Liver (tissue), 10 donors: ENCODE measurements at places on chromosomes 5 and 9.

DNA sequence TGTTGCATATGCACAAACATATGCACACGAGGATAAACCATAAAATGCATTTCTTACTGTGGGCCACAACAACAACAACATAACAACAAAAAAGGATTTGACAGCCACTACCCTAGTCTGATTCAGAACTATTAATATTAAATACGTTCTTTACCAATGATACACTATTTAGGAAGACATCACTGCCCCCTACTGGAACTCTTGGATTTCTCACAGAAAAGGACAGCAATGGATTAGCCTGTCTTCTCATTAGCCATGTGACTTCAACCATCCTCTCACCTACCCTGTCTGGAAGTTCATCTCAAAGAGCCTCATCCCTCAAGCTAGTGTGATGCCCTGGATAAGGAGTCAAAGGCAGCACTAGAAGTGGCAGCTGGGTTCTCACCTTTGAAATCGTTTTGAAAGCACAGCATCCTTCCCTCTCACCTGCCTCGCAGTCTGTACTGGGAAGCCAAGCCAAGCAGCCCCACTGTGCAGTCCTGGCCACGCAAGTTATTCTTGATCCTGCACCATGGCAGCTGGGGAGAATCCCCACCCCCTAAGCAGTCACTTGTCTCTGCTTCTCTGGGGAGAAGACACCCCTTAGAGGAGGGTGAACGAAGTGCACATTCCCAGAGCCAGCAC, 64.6 kb downstream of the SH3TC2 start:
- DNase-seq: no peak

DNA sequence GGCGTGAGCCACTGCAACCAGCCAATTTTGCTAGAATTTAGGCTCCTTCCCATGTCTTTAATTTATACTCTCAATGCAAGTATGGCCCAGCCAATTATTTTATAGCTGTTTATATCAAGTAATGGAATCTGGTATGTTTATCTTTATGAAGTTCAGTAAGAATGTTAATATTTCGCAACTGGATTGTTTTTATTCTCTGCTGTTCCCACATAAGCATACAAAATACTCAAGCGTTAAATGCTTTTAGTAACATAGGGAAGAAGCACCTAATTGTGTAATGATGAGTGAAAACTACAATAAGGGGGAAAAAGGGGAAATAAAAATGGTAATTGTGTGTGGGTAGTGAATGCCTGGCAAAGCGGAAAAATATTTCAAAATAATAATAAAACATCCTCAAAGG, 21.3 kb downstream of the PWWP2A start:
- DNase-seq: no peak

GRCh38 chr5:146620031-146620668, 104.2 kb upstream of the GPR151 start:
- DNase-seq: no peak

GRCh38 chr5:127863161-127863560, 160.0 kb downstream of the CCDC192 start:
- DNase-seq: no peak

DNA sequence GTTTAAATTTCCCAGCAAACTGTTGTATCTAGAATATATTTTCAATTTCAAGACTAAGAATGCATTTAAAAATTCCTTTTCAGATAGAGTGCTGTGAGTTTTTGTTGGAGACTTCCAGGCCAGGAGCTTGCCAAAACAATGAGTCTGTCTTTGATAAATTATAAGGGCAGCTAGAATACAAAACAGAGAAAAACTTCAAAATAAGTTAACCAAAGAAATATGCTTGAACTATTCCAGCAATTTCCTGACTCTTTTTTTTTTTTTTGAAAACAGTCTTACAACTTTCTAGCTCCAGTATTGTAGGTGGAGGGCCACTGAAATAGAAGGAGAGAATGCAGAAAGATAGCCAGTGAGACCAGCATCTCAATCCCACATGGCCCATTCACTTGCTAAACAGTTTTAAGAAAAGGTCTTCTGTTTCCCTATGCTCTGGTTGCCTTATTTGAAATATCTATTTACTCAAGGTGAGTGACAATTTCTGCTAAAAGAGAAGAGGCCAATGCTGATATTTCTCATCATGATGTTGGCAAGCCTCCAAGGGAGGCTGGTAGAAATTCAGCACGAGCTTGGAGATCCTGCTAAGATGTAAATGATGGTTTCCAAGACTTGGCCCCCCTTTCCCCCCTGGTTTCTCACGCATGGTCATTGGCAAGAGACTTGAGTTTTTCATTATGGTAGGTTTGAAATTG, 103.2 kb downstream of the USP20 start:
- no peak for DNase-seq

- no peak for DNase-seq
Measured at GRCh38 chr5:38639377-38640358, 83.2 kb upstream of the LIFR start.

DNA sequence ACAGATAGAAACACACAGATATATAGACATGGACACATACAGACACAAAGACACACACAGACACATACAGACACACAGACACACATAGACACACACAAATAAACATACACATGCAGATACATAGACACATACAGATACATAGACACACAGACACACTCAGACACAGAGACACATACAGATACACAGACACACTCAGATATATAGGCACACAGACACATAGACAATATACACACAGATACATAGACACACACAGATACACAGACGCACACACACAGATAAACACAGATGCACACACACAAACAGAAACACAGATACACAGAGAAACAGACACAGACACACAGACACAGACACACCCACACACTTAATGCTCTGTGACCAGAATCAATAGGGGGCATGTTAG, 156.8 kb downstream of the IRX2 start:
- DNase-seq: no peak

DNA sequence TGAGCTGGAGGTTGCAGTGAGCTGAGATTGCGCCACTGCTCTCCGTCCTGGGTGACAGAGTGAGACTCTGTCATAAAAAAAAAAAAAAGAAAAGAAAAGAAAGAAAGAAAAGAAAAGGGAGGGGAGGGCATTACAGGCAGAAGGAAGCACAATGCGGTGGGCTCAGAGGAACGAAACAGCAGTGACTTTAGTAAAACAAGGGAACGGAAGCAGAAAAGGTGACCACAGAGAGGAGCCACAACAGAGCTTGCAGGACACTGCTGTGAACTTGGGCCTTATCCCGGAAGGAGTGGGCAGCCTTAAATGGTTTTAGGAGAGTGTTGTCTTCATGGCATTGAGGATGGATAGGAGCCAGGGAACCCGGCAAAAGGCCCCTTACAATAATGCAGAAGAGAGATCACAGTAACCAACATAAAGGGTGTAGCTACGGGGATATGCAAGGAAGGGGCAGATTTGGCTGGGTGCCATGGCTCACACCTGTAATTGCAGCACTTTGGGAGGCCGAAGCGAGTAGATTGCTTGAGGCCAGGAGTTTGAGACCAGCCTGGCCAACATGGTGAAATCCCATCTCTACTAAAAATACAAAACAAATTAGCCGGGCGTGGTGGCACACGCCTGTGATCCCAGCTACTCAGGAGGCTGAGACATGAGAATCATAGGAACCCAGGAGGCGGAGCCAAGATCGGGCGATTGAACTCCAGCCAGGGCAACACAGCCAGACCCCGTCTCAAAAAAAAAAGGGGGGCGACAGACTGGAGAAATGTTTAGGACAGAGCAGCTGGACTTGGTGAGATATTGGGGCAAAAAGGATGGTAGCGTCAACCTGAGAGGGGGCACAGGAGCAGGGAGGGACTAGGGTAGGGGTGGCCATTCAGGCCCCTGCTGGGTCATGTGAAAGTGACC, 83.9 kb upstream of the ZBTB43 start:
- no peak for DNase-seq

- DNase-seq: no peak
Measured at GRCh38 chr9:77999231-77999631, 32.4 kb downstream of the GNAQ start.

DNA sequence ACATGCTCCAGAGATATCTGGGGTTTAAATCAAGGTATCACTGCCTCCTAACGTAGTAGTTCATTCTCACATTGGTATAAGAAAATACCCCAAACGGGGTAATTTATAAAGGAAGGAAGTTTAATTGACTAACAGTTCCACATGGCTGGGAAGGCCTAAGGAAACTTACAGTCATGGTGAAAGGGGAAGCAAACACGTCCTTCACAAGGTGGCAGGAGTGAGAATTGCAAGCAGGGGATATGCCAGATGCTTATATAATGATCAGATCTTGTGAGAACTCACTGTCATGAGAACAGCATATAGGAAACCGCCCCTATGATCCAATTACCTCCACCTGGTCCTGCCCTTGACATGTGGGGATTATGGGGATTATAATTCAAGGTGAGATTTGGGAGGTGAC, 1280.2 kb upstream of the C9orf72 start:
- no peak for DNase-seq

DNA sequence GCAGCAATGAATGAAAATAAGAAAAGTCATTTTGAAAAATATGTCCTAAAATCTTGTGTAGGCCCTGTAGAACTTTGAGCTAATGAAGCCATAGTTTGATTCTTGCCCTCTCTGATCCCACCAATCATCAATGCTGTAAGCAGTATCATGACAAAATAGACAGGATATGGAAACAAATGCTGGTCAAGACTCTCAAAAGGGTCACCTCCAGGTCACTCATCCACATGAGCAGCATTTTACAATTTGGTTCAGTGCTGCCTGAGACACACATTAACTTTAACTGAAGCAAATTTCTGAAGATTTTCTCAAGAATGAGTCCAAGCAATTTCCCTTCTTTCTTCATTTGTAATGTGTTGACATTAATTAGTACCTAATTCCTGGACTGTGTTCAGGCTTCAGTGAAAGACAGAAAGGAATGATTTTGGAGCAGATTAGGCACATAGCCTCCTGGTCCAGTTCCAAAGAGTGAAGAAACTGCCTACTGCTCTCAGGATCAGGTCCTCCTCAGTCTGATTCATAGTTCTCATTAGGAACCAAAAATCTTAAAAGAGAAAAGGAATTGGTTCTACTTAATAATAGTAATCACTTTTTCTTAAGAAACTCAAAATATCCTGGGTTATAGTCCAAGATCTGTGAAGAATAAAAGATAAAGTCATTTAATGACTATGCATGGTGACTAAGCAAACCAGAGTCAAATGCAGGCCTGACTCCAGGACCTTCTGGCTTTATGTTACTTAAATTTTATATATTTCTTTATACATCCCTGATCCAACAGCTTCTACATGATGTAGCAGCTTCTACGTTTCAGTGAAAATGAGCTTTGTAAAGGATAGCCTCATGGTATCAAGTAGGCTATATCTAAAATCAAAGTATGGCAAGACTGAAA, 192.1 kb upstream of the RGMB start:
- DNase-seq: no peak

DNA sequence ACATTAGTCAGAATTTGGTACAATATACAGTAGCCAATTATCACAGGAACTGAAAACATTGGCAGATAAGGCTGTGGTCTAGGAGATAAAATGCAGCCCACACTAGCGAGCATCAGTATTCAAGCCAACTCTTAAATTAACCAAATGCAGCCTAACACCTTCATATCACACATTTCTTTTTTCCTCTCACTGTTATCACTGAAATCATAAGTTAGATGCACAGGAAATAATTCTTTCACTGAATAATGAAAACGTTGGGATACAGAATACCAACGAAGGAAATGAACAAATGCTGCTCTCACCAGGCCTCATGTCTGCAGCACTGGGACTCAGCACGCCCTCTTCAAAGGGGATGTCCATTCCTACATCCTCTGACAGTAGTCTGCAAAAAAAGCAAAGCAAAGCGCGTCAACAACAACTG, 109.1 kb upstream of the PCA3 start:
- DNase-seq: no peak

GRCh38 chr9:4985386-4986266, 554 bp downstream of the JAK2 start:
- DNase-seq: peak; percentile 73

GRCh38 chr5:180598797-180599589, 7.7 kb upstream of the SCGB3A1 start:
- no peak for DNase-seq

DNA sequence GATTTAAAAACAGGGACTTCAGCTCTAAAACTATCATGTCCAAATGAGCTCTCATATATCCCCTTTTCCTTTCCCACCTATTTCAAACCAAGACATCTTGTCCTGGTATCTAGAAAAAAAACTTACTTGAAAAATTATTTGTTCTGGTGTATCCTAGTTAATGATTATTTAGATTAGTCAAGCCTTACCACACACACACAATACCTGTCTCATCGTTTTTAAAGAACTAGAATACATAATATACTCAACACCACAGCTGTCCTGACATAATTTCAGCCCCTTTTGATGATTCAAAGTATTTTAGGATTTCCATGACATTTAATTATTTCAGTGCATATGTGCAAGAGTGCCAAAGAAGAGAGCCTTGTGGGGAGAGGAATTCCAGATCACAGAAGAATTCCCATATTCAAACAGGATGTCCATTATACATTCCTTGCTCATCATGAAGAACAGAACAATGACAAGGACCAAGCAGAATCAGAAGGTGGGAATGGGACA, 233.7 kb downstream of the SMARCA2 start:
- no peak for DNase-seq

DNA sequence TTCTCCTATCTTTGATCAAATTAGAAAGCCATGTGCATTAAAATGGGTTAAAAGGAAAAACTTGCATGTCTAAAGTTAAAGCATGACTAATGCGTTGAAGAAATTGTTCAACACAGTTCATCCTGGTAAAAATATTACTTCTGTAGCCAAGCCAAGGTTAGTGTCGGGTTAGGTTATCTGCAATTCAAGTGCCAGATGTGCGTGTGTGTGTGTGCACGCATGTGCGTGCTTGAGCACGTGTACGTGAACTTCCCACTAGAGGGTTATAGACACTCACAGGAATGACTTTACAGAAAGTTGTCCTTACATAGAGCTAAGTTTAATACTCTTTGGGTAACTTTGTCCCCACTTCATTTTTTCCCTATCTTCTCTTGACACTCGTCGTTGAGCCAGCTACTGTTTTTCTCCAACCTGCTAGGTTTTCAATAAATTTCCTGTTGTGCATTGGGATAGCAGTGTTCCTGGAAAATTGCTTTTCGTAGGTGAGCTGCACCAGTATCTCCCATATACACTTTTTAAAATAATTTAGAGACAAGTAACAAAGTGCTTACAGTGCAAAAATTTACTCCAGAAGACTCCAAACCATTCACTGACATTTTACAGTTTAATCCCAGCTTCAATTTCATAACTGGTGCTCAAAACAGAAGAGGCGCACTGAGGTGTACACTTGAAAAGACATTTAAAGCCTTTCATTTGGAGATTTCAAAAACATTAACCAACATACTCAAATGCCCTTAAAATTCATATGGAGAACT, 353.8 kb downstream of the NFIB start:
- no peak for DNase-seq

- no peak for DNase-seq
Measured at GRCh38 chr5:65390208-65390607, 91.5 kb downstream of the ADAMTS6 start.

- no peak for DNase-seq
Measured at GRCh38 chr9:126536131-126536530, 77.6 kb upstream of the LMX1B start.

- DNase-seq: no peak
Measured at GRCh38 chr5:68381909-68382308, 166.4 kb downstream of the PIK3R1 start.

DNA sequence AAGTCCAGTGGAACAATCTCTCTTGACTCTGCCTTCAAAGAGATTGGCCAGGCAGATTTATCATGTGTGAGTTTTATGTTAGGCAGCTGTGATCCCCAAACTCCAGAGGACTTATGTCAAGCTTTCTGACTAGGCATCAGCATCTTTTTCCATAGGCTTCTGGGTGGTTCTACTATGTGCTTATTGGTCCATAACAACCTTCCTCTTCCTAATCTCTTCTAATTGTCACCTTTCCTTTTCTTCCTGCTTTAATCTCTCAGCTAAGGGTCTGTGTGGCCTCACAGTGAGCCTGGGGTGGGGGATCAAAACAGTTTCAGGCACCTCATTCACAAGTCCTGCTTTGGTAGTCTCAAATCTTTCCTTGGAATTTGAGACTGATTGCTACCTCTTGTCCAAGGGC, 170.9 kb upstream of the CHD1 start:
- no peak for DNase-seq
